ENCODE measurements at places on chromosomes 11 and 22.

GRCh38 chr22:27752141-27752540, 49.4 kb downstream of the MN1 start:
- peak; percentile 31 for DNase-seq

- DNase-seq = no peak
Measured at GRCh38 chr11:67116758-67117105, 2.3 kb upstream of the KDM2A start.

- DNase-seq = no peak
Measured at GRCh38 chr22:42994917-42995562, 19.9 kb downstream of the PACSIN2 start.

- no peak for DNase-seq
Measured at GRCh38 chr11:92249156-92249753, 24.6 kb downstream of the FAT3 start.

GRCh38 chr11:71440021-71440755, 8.0 kb downstream of the DHCR7 start:
- DNase-seq = no peak

GRCh38 chr11:72519220-72519881, 85.0 kb upstream of the CLPB start:
- DNase-seq = no peak

All from spleen (tissue), 13 donors.